ENCODE measurements at places on chromosomes 1 and 21.

DNA sequence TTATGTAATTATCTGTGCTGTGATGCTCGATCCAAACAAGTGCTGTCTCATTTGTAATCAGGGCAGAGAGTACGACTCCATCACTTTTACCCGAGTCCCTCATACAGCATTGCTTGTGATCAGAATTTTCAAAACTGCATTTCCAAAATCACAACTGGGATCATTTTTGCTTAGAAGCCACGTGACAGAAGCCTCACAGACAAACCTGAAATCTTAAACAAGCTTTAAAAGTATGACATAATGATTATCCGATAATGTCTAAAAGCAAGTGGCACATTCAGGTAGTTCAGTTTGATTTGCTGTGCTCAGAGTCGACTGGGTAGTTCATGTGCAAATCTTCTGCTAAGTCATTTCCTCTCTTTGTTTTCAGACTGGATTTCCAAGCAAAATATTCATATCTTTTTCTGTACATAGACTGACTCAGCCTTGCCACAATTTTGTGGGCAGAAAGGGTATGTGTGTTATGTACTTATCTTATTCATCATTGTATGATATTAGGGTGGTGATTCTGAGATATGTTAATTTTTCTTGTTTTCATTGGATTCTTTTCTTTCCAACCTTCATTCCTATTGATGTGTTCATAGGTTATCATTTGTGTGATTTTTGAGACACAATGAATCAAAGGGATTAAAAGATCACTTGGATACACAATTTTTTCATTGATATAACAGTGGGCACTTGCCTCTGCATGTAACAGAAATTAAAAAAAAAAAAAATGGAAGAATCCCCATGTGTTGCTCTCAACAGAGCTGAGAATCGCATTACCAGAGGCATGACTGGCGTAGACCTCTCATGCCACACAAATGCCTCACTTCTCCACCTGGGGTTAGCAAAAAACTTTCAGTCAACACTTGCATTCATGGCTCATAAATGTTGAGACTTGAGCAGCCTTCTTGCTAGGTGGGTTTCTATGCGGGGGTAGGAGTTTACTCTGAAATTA is 355.7 kb downstream of the LTN1 start:
- no peak for DNase-seq

DNA sequence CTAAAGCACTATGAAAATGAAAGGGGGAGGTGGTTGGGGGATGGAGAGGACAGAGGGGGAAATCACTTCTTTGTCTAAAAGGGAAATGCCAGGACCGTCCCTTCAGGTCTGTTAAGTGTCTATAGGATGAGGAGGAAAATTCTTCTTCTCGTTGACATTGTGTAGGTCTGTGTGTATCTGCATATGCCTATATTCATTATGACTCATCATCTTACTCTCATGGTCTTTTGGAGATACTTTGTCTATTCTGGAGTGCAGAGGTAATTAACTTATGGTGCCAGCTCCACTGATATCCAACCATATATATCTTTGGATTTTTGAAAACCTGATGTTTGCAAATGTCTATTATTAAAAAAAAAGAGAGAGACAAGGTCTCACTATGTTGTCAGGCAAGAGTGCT is 143.7 kb downstream of the PBX1 start:
- DNase-seq = no peak

DNA sequence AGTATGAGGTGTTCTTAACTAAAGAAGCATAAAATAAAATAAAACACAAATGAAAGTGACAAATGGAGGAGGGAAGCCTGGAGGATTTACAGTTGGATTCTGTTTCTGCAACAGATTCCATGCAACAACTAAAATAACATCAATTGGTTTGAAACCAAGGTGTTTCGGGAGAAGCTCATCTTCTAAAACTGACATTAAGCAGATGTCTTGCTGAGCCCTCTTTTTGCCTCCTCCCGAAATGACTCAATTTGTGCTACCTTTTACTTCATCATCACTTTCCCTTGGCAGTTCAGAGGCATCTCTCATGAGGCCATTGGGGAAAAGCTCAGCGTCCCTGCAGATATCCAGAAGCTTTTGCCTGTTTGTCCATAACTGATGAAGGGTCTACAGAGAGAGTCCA is 121.6 kb upstream of the ADAR start:
- DNase-seq = no peak

GRCh38 chr1:41500781-41501518 is 16.5 kb upstream of the EDN2 start:
- DNase-seq = no peak

- DNase-seq = no peak
These were observed 1485.9 kb downstream of the PLA2G4A start for GRCh38 chr1:188314557-188315137.

- no peak for DNase-seq
These were observed 10.0 kb downstream of the ZNF672 start for GRCh38 chr1:248847956-248848561.

- DNase-seq = no peak
These were observed 163.3 kb upstream of the FAM78B start for GRCh38 chr1:166330096-166330495.

- no peak for DNase-seq
These were observed 18.9 kb upstream of the TMEM54 start for GRCh38 chr1:32919811-32920733.

DNA sequence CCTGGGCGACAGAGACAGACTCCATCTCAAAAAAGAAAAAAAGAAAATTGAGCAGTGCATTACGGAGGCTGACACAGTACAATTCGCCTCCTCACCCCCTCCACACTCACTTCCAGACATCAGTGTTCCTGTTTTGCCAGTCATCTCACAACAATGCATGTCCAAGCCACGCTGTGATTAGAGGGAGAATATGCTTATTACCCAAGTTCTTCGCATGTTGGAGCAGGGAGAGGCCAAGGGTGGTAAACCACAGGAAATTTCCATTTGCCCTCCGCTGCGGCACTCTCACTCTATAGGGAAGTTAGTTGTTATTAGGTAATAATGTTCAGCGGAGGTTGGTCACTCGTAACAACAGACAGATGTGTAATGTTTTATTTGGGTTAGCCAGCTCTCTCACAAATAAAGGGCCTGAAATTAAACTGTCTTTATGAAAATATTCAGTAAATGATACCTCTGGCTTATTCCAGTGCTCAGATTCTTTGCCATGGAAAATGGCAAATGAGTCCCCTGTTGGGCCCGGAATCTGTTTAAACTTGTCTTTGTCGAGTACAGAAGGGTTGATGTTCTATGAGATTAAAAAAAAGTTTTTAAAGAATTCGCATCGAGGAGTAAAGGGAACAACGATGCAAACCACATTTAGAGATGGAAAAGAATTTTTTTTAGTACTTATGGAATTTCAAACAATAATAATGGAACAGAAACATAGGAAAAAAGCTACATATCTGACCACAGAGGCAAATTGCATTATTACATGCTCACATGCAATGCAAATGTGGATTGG is 33.1 kb downstream of the KCNJ15 start:
- DNase-seq = no peak

Measured in NCI-H1092 (cell line).